ENCODE measurements at places on chromosomes 4 and X.

GRCh38 chr4:17098996-17099395, 200.6 kb upstream of the LDB2 start:
- DNase-seq: no peak

DNA sequence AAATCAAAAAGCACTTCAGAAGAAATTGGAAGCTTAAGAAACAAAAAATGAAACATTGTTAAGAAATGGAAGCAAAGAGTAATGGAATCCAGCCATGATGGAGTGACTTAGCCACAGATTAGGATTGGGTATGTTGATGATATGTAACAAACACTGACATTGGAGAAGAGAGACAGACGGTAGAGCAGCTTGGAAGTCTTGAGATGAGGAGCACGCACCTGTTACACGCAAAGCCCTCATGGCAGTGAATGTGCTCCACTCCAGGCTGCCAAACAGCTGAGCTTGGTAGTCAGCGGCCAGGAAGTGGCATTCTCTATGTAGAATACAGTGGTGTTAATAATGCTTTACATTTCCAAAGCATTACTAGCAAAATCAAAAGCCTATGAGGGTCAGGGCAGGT, 56.9 kb upstream of the GPRIN3 start:
- DNase-seq: no peak

GRCh38 chr4:135204311-135204710, 1002.7 kb upstream of the PABPC4L start:
- no peak for DNase-seq

DNA sequence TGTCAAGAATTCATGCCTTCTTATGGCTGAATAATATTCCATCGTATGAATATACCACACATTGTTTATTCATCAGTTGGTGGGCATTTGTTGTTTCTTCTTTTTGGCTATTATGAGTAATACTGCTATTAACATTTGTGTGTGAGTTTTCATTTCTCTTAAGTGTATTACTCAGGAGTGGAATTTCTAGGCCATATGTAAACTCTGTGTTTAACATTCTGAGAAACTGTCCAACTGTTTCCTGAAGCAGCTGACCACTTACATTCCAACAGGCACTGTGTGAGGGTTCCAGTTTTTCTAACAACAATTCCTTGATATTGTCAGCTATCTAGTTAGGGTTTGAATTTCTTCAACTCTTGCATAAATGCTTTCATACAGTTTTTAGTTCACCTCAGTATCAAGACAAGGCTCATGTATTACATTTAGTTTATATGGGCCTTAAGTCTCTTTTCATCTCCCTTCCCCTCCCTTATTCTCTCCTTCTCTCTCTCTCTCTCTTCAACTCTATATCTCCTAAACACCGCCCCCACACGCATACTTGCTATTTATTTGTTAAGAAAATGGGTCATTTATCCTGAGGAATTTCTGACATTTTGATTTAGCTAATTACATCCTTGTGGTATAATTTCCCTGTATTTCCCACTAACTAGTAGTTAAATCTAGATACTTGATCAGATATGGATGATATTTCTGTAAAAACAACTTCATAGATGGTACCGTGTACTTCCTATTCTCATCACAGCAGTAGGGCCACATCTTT, 77.4 kb downstream of the WDR19 start:
- DNase-seq: no peak

DNA sequence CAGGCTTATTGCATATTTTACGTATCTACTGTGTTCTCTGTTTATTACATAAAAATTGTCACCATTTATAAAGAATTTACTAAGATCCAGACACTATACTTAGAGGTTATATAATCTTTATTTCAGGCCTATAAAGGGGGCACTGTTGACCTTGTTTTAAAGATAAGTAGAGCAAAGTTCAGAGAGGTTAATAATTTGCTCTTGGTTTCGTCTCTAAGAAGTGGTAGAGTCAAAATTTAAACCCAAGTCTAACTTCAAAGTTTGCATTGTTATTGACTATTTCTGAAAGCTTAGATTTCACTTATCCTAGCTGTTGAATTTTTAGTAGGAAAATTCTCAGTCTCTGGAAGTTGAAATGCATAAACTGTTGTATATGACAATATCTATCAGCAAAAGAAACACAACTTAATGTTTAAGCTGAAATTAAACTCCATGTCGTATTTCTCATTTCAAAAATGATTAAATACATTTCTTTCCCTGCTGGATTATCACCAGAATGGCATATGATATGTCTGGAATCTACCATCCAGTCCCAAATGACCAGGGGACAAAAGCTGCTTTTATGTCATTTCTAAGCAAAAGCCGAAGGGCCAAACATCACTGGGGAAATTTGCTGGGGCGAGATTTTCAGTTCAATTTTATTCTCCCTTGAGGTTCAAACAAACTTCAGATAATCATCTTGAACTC, 138.4 kb downstream of the SLC7A11 start:
- DNase-seq: no peak

GRCh38 chrX:67619253-67619652, 75.4 kb downstream of the AR start:
- no peak for DNase-seq

GRCh38 chr4:150078579-150079080, 385 bp downstream of the DCLK2 start:
- peak; percentile 37 for DNase-seq

GRCh38 chrX:49972328-49972860, 50.0 kb downstream of the CLCN5 start:
- DNase-seq: no peak

DNA sequence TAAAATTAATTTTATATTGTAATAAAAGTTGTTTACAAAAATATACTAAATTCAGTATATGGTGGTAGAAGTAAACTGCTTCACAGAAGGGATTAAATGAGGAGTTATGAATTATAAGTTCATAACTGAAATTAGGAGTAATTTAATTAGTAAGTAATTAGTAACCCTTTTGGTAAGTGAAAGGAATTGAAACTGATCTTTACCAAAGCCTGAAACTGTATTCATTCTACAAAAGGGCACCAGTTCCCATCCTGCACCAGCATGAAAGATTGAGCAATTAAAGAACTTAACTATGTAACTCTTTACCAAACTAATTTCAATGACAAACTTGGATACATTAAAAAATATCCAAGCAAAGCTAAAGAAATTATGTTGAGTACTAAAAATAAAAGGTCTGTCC, 8.2 kb downstream of the MED14 start:
- no peak for DNase-seq

GRCh38 chrX:87528487-87528886, 10.9 kb downstream of the KLHL4 start:
- no peak for DNase-seq

- DNase-seq: no peak
These were observed 227.6 kb downstream of the PRDM5 start for GRCh38 chr4:120694973-120695372.

DNA sequence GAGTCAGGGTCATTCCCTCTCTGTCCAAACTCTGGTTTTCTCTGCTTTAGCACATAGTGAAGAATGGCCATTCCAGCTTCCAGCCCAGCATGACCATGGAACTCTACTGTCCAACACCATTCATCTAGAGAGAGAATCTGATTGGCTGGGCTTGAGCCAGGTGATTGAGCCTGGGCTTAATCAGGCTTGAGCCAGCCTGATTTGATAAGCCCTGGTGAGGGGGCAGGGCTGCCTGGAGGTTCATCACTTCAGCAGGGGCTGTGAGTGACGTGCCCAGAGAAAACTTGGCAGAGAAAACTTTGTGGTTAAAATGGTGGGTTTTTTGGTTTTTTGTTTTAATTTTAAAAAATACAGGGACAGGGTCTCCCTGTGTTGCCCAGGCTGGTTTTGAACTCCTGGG, 62.5 kb downstream of the KIAA0232 start:
- peak; percentile 60 for DNase-seq

DNA sequence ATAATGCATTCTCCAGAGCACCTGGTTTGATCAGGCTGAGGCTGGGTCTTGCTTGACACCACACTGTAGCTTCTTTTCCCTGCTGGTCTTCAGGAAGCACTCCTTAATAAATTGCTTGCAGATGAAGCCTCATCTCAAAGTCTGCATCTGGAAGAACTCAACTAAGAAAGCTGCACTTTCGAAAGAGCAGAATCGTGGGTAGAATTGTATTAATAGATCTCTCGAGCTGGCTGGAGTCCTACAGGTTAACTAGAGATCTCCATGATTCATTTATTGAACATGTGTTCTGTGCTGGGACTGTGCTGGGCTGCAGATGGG, 152.7 kb downstream of the STK32B start:
- DNase-seq: no peak

GRCh38 chr4:186840771-186841301, 117.2 kb upstream of the FAT1 start:
- no peak for DNase-seq

DNA sequence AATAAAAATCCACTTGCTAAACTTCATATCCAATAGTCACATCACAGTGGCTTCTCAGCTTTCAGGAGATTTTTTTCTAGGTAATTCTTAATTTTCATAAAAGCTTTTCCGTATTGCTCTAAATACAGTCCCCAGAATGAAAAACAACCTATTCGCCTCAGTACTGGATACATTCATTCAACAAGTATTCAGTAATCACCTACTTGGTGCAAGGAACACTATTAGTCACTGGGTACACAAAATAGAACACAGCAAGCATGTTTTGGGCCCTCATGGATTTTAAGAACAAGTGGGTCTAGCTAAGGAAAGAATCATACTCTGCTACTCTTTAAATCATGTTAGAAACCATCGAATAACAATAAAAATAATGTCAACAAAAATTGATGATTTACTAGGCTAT, 2.8 kb upstream of the BEX3 start:
- DNase-seq: no peak

- no peak for DNase-seq
These were observed 245.3 kb upstream of the HDX start for GRCh38 chrX:84747516-84747915.

DNA sequence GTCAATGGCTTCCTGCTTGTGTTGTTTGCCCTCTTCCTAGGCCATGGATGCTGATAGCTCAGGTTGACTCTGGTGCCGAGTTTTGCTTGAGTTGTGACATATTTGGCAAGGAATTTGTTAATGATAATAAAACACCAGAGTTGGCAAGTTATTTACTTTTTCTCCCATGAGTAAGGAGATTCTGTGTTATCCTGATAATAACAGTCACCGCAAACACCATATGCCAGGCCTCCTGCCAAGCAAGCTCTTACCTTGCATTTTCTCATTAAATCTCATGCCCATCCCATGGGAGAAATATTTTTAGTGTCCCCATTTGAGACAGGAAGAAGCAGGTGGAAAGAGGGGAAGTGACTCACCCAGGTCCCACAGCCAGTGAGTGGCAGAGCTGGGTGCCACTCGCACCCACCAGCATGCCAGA, 67.4 kb upstream of the CLCN4 start:
- peak; percentile 20 for DNase-seq

GRCh38 chr4:107915220-107915619, 16.1 kb upstream of the CYP2U1 start:
- DNase-seq: no peak

GRCh38 chr4:64777286-64777685, 368.0 kb upstream of the TECRL start:
- DNase-seq: no peak

GRCh38 chr4:44563496-44563895, 87.9 kb downstream of the YIPF7 start:
- DNase-seq: no peak

- no peak for DNase-seq
These were observed 105.6 kb downstream of the DKK2 start for GRCh38 chr4:106930522-106930921.

DNA sequence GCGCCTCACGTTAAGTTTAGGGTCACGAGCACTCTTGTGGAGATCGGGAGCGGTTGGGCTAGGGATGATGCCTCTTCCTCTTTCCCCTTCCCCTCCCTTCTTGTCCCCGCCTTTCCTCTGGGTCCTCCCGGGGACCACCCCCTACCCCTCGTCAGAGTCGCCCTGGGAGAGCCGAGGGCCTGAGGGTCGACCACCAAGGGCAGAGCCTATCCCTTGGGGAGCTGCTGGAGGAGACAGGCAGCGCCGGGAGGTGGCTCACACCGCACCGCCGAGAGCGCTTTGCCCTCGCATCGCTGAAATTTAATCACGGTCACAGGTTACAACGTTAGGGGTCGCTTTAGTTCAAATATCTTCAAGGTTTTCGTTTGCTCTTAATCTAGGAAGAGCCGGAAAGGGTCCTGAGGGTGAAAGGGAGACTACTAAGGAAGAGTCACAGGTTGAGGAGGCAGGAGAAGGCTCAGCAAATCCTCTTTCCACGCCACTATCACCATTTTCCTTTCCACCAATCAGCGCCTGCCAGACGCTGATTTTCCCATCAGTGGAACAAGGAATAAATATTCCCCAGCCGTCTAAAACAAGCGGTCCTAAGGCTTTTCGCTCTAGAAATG, 528 bp upstream of the SNCA start:
- DNase-seq: peak; percentile 78
